Caco-2 (cell line): ENCODE measurements at places on chromosomes 12 and 14.

- no peak for DNase-seq
Measured at GRCh38 chr14:106875503-106875902, 1349.1 kb downstream of the TMEM121 start.

- DNase-seq = no peak
Measured at GRCh38 chr12:70383484-70383883, 17.4 kb downstream of the KCNMB4 start.

GRCh38 chr14:92993302-92993701 lies 70.4 kb downstream of the CHGA start:
- DNase-seq = no peak

DNA sequence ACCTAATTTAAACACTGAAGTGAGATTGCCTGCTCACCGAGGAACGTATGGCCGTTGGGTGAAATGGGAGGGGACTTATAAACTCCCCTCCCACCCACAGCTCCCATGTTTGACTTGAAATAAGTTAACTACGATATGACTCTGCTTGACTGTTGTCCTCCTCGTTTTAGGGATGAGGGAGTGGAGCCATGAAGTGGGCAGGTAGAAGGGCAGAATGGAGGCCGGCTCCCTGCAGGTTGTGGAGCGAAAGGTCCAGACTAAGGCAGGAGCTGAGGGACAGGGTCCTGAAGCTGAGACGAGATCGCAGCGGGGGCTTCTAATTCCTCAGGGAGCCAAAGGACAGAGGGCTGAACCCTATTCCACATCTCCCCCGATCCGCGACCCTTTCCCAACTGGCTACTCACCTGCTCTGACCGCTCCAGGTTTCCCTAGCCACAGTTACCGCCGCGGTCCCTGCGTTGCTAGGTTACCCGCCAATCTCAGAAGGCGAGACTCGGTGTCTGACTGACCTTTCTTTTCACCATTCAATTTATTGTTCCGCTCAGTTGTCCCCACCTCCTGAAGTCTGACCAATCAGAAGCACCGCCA lies 577 bp upstream of the TPCN1 start:
- DNase-seq = no peak

- peak; percentile 40 for DNase-seq
Measured at GRCh38 chr12:98456576-98457573, 58.5 kb upstream of the TMPO start.
